ENCODE measurements at places on chromosomes 12 and 14.

DNA sequence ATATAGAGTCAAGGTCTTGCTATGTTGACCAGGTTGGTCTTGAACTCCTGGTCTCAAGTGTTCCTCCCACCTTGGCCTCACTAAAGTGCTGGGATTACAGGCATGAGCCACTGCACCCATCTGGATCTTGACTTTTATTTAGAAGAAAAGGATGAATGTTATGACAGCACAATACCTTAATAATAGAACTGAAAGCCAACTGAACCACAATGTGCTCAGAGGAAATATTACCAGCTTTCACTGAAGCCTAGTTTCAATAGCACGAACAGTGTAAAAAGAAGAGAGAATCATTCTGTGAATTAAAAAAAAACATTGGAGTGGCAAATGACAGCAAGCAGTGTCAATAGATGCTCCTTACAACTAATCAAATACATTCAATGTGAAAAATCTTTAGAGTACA lies 239.2 kb upstream of the RMST start:
- DNase-seq = no peak

GRCh38 chr12:67241482-67241881 lies 27.7 kb upstream of the CAND1 start:
- no peak for DNase-seq

DNA sequence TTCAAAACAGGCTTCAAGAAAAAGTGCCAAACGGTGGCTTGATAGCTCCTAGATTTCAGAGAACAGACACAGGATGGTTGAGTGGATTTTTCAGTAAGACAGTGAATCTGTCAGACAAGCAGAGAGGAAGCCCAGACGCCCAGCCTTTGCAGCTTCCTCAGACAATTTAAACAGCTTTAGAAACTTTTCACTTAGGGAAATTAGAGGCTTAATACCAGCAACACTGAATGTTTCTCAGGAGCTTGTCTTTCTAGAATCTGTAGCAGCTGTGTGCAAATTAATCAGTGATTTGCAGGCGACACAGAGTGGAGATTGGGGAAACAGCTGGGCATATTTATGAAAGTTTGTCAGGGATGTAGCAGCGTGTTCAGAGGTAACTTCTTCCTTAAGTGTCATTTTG lies 362.1 kb downstream of the GALC start:
- no peak for DNase-seq

GRCh38 chr12:6193853-6194815 lies 6.1 kb upstream of the CD9 start:
- no peak for DNase-seq

DNA sequence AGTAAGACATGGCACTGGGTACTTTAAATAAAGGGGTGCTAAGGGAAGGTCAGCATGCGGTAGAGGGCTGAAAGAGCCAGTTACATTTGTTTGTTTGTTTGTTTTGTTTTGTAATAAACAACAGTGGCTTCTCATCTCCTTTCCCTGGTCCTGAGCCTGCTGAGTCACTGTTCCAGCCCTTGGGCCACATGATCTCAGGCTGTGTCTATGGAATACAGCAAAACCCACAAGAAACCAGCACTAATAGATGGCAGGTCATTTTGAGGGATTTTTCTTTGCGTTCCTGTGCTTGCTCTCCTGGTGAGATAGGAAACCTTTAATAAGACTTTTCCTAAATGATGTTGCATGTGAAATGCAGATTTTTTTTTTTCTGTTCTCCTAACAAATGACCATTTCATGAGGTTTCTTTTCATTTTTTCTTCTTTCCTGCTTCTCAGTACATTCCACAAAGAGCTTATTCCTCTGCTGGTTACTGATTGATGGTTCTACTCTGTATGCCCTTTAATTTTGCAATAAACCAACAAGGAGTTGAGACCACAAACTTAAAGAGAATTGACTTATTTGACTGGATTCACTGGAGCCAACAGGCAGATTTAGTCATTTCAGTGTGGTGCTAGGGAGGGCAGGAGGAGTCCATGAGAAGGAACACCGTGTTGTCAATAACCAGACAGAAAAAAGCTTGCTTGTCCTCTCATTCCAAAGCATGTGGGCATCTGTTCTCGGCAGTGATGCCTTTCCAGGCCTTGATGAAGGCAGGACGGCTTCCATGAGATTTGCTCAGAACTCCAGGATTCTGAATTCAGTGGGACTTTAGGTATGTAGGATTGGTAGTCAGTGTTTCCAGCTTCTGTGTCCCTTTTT lies 459.2 kb downstream of the RAD51B start:
- DNase-seq = no peak

All from stimulated activated CD8-positive, alpha-beta memory T cell treated with anti-CD3 and anti-CD28 coated beads, Interleukin-7, amount 100 ng/mL, for 1 hour (primary cell).